Sigmoid colon (tissue), 7 donors: ENCODE measurements at places on chromosomes 4 and X.
A peak's percentile ranks its signal among the peaks of the same experiment; 100 is the strongest.

DNA sequence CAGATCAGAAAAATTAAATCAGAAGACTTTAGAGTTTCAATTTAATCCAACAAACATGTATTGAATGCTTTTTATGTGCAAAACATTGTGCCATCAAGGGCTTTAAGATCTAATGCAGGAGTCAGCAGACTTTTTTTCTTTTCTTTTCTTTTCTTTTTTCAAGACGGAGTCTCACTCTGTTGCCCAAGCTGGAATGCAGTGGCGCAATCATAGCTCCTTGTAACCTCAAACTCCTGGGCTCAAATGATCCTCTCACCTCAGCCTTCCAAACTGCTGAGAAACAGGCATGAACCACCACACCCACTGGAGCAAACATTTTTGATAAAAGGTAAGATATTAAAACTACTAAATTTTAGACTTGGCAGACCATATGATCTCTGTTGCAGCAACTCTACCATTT, 24.6 kb upstream of the LRBA start:
- no peaks in the 10 kb centered on the region for H3K36me3 ChIP-seq
- DNase-seq, result no peak
- H3K27ac ChIP-seq, result no peak overlapping the region
- H3K27me3 ChIP-seq, result no peaks in the 10 kb centered on the region
- no peak overlapping the region for H3K4me3 ChIP-seq

GRCh38 chr4:147219145-147219544, 261.8 kb upstream of the EDNRA start:
- no peak for DNase-seq
- H3K27me3 ChIP-seq, result no peaks in the 10 kb centered on the region
- no peaks in the 10 kb centered on the region for H3K36me3 ChIP-seq
- H3K4me3 ChIP-seq, result no peak overlapping the region
- no peak overlapping the region for H3K27ac ChIP-seq

DNA sequence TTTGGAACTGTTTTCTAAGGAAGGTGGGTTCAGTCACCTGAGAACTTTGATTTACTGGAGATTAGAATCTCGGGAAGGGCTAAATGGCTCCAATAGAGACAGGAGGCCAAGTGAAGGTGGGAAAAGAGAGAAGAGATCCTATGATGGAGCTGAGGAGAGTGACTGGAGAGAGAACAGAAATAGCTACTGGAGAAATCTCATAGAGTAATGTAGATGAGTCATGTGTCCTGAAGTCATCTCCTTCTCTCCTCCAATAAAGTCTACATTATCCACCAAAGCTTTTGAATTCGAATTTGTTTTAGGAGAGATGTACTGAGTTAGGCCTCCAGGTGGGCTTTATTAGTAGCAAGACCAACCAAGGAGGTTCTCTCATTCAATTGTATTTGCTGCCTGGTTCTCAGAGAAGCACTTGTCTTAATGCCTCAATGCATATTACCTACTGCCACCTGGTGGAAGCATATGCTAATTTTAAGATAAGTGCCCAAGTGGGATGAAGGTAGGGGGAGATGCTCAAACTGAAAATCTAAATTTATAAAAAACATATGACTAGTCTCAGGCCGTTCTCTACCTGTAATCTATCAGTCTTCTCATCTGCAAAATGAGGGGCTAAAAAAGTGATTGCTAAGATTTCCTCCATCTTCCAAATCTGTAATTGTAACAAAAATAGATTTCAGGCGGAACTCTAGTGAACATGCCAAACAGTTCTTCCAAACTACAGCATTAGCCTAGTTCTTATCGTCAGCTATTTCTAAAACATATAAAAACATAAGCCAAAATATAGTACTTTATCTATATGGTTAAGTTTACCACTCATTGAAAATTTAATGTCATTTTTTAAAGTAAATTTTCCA, 24.4 kb downstream of the TXK start:
- no peaks in the 10 kb centered on the region for H3K36me3 ChIP-seq
- no peak overlapping the region for H3K27ac ChIP-seq
- no peak for DNase-seq
- H3K4me1 ChIP-seq, result no peaks in the 10 kb centered on the region

DNA sequence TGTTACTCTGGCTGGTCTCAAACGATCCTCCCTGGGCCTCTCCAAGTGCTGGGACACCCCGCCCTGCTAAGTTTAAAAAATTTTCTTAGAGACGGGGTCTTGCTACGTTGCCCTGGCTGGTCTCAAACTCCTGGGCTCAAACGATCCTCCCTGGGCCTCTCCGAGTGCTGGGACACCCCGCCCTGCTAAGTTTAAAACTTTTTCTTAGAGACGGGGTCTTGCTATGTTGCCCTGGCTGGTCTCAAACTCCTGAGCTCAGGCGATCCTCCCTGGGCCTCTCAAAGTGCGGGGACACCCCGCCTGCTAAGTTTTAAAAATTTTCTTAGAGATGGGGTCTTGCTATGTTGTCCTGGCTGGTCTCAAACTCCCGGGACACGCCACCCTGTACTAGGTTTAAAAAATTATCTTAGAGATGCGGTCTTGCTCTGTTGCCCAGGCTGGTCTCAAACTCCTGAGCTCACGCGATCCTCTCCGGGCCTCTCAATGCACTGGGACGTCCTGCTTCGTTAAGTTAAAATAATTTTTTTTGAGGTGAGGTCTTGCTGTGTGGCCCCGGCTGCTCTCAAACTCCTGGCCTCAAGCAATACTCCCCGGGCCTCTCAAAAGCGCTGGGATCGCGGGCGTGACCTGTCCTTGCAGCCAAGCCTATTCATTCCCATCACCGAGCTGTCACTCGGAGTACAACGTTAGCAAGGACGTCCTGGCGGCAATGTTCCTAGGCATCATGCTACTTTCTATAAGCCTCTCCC, 1.1 kb downstream of the SLC25A6 start:
- peak overlapping the region; percentile 99 for H3K4me3 ChIP-seq
- H3K36me3 ChIP-seq, result peaks cover 45% of the 10 kb centered on the region
- H3K27me3 ChIP-seq, result no peaks in the 10 kb centered on the region
- H3K4me1 ChIP-seq, result peaks cover 61% of the 10 kb centered on the region

DNA sequence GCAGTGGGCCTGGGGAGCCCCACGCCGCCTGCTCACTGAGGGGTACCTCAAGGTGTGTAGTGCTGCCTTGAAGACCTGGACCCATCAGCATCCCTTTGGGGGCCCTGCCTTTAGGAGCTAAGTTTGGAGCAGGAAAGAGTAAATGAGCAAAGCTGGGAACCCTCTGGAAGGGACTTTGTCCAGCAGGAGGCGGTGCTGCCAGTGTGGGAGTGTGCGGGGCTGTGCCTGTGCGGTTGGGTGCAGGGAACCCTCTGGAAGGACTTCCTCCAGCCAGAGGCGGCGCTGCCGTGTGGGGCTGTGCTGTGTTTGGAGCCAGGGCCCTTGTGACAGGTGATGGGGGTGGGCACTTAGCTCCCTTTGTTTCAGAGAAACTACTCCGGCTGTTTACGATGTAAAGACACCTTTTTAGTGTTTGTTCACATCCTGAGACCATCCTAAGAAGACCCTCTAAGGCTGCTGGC, 25.8 kb downstream of the RGS12 start:
- H3K27ac ChIP-seq, result no peak overlapping the region
- no peaks in the 10 kb centered on the region for H3K27me3 ChIP-seq
- no peak overlapping the region for H3K4me3 ChIP-seq
- peaks cover 25% of the 10 kb centered on the region for H3K36me3 ChIP-seq
- DNase-seq, result peak; percentile 46

DNA sequence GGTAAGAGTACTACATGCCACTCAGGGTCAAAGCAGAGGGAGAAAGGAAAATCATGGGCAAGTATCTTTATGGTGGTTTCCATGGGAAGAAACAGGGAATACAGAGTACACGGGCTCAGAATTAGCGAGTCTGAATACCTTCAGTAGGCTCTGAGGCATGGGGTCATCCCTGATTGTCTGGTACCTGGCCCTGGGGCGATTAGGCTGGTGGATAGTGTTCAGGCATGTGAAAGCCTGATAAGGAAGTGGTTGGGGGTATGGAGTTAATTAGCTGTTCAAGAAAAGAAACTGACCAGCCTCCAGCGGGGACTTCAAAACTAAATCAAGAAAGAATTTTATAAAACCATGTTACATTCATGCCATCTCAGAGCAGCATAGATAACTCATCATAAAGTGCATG, 518.8 kb downstream of the RAB28 start:
- no peaks in the 10 kb centered on the region for H3K4me1 ChIP-seq
- no peaks in the 10 kb centered on the region for H3K27me3 ChIP-seq
- no peaks in the 10 kb centered on the region for H3K36me3 ChIP-seq

DNA sequence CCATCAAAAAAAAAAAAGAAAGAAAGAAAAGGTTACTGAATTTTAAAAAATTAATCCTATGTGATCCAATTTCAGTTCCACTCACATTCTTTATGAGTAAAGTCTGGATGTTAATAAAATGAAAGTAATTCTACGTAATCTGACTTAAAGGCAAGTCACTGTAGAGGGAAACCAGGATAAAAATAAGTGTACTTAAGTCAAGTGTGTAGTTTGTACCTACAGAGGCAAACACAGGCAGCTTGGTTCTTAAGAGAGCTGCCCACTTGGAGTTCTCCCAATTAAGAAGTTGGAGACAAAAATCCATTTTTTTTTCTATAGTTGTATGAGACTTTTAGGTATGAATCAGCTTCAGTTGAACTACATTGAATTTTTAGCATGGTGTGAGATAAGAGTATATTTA, 7.0 kb upstream of the LRAT start:
- no peak overlapping the region for H3K4me3 ChIP-seq
- H3K4me1 ChIP-seq, result peaks cover 7% of the 10 kb centered on the region
- H3K27ac ChIP-seq, result no peak overlapping the region
- H3K27me3 ChIP-seq, result no peaks in the 10 kb centered on the region
- no peaks in the 10 kb centered on the region for H3K36me3 ChIP-seq

DNA sequence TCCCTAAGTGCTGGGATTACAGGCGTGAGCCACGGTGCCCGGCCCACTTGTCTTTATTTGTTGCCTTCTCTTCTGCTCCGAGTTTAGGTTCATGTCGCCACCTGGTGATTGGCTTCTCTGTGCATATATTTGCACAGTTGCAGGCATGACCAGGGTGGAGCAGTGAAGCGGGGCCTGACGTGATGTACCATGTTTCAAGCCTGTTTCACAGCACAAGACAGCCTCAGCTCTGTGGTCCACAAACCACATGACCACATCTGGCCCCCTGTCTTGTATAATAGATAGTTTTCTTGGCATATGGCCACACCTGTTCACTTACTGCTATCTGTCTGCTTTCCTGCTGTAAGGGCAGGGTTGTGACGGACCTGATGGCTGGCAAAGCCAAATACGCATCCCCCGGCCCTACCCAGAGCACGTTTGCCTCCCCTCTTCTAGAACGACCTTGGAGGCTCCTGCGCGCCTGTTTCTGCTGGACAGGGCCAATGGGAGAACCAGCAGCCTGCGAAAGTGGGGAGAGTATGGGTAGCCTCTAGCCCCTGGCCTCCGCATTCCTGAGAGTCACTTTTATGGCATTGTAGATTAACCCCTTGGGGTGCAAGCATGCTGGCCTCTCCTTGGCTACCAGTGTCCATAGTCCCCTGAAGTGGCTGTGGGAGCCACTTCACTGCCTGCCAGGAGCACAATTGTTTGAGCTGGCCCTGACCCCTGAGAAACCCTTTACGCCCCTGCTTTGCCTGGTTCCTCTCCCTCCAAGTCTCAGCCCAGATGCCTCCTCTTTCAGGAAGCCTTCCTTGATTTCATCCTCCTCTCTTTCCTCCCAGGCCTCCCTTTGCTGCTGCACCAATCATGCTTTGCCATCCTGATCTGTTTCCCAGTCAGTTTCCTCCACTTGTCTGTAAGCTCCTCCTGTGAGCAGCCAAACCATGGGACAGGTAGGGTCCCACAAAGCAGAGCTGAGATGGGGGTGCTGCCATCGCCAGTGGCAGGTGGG, 6.0 kb upstream of the SH3TC1 start:
- DNase-seq, result no peak
- H3K36me3 ChIP-seq, result no peaks in the 10 kb centered on the region
- no peak overlapping the region for H3K27ac ChIP-seq

GRCh38 chrX:72126539-72127140, 5.1 kb downstream of the RTL5 start:
- H3K27me3 ChIP-seq, result peaks cover 3% of the 10 kb centered on the region
- H3K4me3 ChIP-seq, result no peak overlapping the region
- H3K27ac ChIP-seq, result peak overlapping the region; percentile 79
- no peaks in the 10 kb centered on the region for H3K36me3 ChIP-seq

GRCh38 chr4:41119867-41120295, 94.5 kb downstream of the APBB2 start:
- H3K4me1 ChIP-seq, result peaks cover 38% of the 10 kb centered on the region
- no peak overlapping the region for H3K4me3 ChIP-seq
- no peak for DNase-seq
- H3K27me3 ChIP-seq, result no peaks in the 10 kb centered on the region
- H3K27ac ChIP-seq, result peak overlapping the region; percentile 80
- H3K36me3 ChIP-seq, result no peaks in the 10 kb centered on the region

GRCh38 chr4:172850838-172851237, 317.8 kb upstream of the GALNT7 start:
- no peak for DNase-seq
- no peak overlapping the region for H3K4me3 ChIP-seq
- no peaks in the 10 kb centered on the region for H3K36me3 ChIP-seq

GRCh38 chr4:105146276-105147015, at the start of gene TET2:
Gene TET2 (plus strand): TSS chr4:105146876. CDS start chr4:105233943, 87,067 bp downstream.
- peak; percentile 83 for DNase-seq
- peak within 1 kb of the TSS; percentile 89 for H3K4me3 ChIP-seq
- peak within 1 kb of the TSS; percentile 84 for H3K27ac ChIP-seq
- H3K27me3 ChIP-seq, result no peaks in the 10 kb centered on the region
- no peaks in the 10 kb centered on the region for H3K4me1 ChIP-seq
- no peaks in the 10 kb centered on the region for H3K36me3 ChIP-seq

GRCh38 chr4:134470544-134470943, 269.0 kb upstream of the PABPC4L start:
- H3K4me3 ChIP-seq, result no peak overlapping the region
- no peak overlapping the region for H3K27ac ChIP-seq
- DNase-seq, result no peak
- no peaks in the 10 kb centered on the region for H3K4me1 ChIP-seq

DNA sequence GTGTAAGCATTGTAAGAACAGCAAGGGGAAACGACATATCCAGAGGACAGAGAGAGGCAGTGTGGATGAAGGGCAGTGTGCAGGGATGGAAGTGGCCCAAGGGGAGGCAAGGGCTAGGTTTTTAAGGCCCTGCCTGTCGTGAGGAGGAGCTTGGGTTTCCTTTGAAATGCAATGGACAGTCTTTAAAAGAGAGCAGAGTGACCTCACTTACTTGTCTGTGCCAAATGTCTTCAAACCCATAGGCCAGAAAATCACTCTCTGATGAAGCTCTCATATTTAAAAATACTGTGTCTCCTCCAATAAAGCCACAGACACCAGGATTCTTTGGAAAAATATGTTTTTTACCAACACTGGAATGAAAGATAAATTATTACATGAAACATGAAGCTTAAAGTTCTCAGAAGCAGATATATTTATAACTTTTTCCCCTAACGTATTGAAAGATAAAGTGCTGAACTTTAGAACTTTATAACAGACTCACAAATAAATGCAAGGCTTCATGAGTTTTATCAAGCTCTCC, 19.2 kb upstream of the ATXN3L start:
- no peak overlapping the region for H3K27ac ChIP-seq
- H3K27me3 ChIP-seq, result no peaks in the 10 kb centered on the region
- no peaks in the 10 kb centered on the region for H3K36me3 ChIP-seq
- H3K4me3 ChIP-seq, result no peak overlapping the region
- H3K4me1 ChIP-seq, result no peaks in the 10 kb centered on the region
- DNase-seq, result no peak
